NCI-H774 (cell line): ENCODE measurements at places on chromosomes 4 and X.

- DNase-seq: no peak
Measured at GRCh38 chrX:34343001-34343400, 210.9 kb upstream of the FAM47A start.

DNA sequence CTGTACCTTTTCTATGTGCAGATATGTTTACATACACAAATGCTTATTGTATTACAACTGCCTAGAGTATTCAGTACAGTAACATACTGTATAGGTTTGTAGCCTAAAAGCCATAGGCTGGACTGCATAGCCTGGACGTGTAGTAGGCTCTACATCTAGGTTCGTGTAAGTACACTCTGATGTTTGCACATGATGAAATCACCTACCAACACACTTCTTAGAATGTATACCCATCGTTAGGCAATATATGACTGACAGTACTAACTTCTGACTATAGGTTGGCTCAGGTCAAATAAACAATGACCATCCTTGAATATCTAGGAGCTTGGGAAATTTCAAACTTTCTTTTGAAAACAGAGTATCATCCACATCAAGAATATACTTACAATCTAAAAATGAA lies 139.0 kb downstream of the CORIN start:
- no peak for DNase-seq

- DNase-seq: no peak
Measured at GRCh38 chrX:140141444-140142029, 176.2 kb upstream of the CXorf66 start.

DNA sequence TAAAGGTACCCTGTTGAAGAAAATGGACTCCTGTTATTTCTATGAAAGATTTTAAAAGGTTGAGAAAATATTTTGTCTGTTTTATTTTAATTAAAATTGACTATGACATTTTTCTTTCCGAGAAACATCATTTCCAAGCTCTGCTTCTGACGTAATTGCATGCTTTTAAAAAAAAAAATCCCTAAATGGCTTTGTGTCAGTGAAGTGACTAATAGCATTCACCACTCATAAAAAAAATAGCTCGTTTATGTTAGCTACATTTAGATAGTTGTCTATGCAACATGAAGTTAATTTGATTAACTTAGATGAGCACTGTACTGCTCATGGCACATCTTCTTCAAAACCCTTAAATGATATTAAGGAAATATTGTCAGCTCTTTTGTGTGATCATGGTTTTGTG lies 105.1 kb upstream of the KLHL13 start:
- DNase-seq: no peak

DNA sequence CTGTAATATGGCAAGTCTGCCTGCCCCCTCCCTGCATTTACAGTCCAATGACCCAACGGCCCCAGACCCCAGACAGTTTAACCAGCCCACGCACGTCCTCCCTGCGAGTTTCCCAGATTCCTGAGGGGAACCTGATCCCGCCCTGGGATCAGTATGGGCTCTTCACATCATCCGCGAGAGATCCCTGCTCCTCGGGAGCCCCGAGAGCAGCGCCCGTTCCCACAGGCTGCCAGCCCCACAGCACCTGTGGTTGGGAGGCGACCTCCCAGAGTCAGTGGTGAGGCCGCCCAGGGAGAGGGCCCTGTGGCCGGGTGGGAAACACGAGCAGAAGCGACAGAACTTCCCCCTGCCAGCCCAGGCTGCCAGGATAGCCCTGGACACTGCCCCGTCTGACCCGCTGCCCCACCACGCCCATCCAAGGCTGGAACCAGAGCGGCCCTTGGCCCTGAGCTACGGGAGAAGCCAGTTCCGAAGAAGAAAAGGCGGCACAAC lies 32.8 kb downstream of the TSC22D3 start:
- DNase-seq: no peak

DNA sequence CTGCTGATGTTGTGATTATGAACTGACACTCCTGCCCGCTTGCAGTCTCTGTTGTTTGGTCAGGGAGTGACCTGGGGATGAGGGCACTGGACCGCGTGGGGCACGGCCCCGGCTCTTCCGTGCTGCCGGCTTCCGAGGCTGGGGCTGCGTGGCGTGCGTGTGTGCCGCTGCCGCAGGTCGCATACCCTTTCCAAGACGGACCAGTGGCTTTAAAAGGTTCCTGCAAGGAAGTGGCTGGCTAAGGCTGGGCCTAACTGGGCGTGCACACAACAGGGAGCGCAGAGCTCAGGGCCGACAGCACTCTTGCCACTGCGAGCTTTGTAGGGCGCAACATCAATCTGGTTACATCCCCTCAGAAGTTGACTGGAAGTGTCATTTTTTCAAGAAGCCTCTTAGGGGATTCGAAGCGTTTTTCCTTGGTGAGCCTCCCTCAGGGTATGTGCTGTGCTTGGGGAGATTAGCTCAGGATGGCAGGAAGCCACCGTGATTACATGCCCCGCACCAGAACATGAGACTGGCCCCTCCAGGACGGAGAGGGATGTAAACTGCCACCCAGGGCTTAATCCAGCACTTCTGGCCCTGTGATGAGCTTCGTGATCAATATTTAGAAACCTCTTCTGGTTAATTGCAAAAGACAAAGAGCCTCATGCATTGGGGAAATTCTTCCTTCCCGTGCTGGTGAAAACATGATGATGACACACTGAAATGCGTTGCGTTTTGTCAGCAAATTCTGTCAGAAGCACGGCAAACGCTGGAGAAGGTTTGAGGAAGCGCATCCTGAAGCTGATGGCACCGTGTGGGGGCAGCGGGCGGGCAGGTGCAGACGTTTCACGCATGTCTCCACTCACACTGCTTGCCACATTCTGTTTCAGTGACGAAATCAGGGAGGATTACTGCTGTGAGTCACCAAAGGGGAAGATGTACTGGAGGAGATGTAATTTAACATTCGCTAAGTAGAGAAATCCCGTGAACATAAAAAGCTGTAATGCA lies 11.1 kb downstream of the MAEA start:
- DNase-seq: no peak

DNA sequence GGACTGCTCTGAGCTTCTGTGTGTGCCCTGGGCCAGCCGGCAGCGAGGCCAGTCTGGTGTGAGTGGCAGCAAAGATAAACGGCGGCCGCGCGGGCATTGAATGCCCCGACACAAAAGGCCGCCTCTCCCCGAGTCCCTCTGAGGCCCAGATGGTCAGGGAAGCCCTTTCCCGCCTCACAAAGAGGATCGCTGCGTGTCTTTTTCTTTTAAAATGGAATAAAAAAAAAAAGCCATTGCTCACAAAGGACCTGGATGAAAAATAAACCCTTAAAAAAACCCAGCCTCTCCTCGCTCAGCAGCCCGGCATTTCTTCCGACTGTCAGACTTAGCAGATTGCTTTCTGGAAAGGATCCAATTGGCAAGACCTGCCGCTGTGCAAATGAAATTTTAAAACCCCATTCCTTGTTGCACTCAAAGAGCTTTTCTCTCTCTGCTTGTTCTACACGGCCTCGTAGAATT lies 578.7 kb downstream of the BCOR start:
- DNase-seq: peak; percentile 13

GRCh38 chr4:156321203-156321602 lies 367.5 kb upstream of the CTSO start:
- no peak for DNase-seq

- DNase-seq: peak; percentile 18
Measured at GRCh38 chr4:151117371-151117962, 18.0 kb downstream of the RPS3A start.

DNA sequence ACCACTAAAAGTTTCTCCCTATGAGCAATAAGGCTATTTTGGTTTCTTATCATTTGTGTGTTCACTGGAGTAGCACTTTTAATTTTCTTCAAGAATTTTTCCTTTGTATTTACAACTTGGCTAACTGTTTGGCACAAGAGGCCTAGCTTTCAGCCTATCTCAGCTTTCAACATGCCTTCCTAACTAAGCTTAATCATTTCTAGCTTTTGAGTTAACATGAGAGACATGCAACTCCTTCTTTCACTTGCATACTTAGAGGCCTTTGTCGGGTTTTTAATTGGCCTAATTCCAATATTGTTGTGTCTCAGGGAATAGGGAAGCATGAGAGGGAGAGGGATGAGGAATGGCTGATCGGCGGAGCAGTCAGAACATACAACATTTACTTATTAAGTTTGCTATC lies 349.8 kb downstream of the OPHN1 start:
- no peak for DNase-seq

DNA sequence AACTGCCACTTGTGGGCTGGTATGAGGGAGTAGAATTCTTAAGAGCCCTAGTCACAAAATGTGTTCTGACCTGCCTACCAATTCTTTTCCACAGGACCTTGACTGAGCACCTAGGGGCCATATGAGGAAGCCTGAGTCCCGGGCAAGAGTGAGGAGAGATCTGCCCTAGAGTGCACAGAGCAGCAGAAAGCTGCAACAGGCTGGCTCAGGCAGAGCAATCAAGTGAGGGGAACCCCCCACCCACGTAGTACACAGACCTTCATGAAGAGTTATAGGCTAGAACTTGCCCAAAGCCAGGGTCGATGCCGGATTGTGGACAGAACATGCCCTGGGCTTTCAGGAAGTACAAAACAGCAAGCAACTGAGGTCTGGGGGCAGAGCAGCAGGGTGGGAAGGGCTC lies 117.0 kb downstream of the SPOCK3 start:
- DNase-seq: no peak

DNA sequence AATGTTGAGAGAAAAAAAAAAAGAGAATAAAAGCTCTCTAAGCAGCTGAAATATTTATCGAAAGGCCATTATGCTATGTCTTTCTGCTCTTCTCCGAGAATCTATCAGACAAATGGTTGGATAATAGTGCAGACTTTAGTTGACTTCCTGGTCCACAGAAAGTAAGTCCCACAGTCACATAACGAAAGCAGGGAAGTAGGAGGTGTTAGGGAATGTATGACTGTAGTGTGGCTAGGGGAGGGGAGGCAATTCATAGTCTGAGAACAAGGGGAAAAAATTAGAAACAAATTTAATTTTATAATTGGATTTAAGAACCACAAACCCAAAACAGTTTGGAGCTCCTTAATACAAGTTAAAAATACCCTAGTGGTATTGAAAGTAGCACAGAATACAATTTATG lies 79.7 kb upstream of the VEGFC start:
- DNase-seq: no peak

DNA sequence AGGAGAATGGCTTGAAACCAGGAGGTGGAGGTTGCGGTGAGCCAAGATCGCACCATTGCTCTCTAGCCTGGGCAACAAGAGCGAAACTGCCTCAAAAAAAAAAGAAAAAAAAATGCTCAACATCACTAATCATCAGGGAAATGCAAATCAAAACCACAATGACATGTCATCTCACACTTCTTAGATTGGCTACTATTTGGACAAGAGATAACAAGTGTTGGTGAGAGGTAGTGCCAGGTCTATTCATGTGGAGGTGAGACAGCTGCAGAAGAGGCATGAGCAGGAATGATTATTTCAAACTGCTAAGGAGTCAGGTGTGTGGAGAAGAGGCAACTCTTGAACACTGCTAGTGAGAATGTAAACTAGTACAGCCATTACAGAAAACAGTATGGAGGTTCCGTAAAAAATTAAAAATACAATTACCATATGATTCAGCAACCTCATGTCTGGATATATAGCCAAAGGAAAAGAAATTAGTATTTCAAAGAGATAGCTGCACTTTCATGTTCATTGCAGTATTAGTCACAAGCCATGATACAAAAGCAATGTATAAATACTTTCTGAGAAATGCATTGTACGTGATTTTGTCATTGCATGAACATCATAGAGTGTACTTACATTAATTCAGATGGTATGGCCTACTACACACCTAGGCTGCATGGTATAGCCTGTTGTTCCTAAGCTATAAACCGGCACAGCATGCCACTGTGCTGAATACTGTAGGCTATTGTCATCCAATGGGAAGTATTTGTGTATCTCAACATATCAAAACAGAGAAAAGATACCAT lies 75.3 kb downstream of the TMEM144 start:
- DNase-seq: no peak

- DNase-seq: no peak
Measured at GRCh38 chr4:155795991-155796390, 37.2 kb downstream of the GUCY1B1 start.

DNA sequence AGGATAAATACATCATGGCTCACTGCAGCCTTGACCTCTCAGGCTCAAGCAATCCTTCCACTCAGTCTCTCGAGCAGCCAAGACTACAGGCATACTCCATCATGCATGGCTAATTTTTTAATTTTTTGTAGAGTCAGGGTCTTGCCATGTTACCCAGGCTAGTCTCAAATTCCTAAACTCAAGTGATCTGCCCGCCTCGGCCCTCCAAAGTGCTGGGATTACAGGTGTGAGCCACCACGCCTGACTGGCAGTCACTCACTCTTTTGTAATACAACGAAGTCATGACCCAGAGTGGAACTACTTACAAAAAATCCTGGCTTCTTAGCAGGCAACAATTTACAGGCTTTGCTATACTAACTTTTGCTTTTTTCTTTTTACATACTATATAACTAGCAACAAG lies 100.7 kb upstream of the MAP3K15 start:
- no peak for DNase-seq
